ENCODE measurements at places on chromosomes 2 and 18.

GRCh38 chr2:131046918-131047652 is 46.2 kb downstream of the FAM168B start:
- DNase-seq: no peak

- no peak for DNase-seq
Measured at GRCh38 chr2:43109261-43109743, 117.1 kb downstream of the ZFP36L2 start.

- no peak for DNase-seq
Measured at GRCh38 chr2:98029718-98030222, 34.0 kb upstream of the TMEM131 start.

DNA sequence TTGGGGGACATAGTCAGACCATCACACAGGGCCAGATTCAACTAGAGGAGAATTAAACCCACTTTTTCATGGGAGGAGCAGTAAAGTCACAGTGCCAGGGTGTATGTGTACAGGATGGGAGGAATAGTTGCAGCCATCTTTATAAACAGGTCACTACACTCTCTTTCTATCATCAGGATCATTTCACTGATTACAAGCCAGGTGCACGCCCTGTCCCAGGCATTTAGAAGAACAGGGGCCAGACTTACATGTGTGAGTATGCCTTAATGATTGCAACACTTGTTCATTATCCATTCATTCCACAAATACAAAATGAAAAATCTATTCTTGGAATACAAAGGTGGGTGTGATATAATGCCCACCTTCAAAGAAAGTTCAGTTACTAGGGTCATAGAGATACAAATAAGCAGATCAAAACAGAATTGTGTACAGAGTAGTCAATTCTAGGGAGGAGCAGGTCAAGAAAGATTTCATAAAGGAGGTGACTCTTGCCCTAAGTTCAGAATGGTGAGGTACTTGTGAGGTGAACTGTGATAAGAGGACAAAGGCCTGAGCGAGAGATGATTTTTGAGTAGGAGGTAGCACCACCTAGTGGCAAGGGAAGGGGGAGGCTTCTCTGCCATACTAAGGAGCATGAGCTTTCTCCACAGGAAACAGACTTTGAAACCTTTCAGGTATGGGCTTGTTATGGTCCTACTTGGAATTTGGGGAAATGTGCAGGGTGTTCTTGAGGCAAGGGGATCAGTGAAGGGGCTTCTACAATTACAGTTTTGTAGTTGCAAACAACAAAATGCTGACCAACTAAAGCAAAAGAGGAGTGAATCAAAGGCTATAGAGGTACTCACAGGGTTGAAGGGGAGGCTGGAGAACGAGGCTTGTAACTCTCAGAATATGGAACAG is 156.3 kb downstream of the SUCLG1 start:
- DNase-seq: peak; percentile 58

- no peak for DNase-seq
Measured at GRCh38 chr2:187774551-187775071, 220.4 kb upstream of the TFPI start.

DNA sequence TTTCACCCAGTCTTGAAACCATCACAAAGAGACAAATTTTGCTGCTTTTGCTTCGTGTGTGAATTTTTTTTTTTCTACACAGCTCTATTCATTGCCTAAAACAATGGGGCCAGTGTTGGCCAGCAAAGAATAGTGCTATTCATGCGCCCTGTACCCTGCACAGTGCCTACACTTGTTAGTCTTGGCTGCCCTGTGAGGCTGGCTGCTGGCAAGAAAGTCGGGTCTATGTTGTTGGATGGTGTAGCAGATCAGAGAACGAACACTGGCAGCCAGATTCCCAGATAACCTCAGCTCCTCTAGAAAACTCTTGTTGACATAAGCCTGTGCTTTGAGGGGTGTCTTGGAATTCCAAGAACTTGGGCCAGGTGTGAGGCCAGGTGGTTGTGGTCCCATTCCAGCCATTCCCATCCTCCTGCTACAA is 455.7 kb upstream of the TCF4 start:
- DNase-seq: peak; percentile 89

- DNase-seq: no peak
Measured at GRCh38 chr2:64804651-64805050, 150.9 kb upstream of the SERTAD2 start.

DNA sequence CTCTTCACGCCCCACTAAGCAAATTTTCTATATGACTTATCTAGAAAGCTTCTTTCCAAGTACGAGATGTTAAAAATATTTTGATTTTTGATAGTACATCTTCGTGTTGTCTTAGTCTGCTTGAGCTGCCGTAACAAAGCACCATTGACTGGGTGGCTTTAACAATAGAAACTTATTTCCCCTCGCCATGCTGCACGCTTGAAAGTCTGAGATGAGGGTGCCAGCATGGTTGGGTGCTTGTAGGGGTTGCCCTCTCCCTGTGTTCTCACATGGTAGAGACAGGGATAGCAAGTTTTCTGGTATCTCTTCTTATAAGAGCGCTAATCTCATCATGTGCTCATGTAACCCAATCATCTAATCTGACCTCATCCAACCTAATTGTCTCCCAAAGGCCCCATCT is 106.2 kb downstream of the TANC1 start:
- no peak for DNase-seq

GRCh38 chr2:240254337-240255164 is 114.1 kb upstream of the OTOS start:
- DNase-seq: no peak

DNA sequence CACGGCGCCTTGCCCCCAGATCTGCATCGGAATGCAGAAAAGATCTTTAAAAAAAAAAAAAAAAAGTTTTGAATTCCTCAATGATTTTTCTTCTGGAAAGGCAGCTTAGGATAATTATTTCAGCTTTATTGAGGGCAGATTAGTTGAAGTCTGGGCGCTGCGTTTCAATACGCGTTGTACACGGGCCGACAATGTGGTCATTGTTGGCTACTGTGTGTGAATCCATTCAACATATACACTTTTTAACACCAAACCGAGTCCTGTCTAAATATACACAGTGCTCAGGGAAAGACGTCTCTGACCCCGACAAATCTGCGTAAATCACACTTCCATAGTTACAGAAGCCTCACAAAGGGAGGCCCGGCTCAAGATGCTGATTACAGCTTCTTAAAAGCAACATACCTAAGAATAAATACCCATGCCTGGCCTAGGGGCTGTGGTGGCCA is 1.4 kb upstream of the SIX3 start:
- DNase-seq: no peak

GRCh38 chr2:158458617-158458920 is 1.8 kb downstream of the PKP4 start:
- DNase-seq: peak; percentile 24

DNA sequence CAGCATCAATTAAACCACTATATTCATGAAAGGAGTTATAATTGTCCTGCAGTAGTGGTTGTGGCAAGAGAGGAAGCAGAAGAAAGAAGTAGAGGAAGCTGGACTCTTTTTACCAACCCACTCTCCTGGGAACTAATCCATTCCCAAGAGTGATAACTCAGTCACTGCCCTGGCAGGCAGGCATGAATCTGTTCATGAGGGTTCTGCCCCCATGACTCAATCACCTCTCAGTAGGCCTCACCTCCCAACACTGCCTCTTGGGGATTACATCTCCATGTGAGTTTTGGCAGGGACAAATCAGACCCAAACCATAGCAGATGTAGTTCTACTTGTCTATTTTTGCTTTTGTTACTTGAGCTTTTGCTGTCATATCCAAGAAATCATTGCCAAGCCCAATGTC is 232.7 kb upstream of the MAP2 start:
- no peak for DNase-seq

- no peak for DNase-seq
Measured at GRCh38 chr2:85672456-85672855, 4.5 kb upstream of the SFTPB start.

DNA sequence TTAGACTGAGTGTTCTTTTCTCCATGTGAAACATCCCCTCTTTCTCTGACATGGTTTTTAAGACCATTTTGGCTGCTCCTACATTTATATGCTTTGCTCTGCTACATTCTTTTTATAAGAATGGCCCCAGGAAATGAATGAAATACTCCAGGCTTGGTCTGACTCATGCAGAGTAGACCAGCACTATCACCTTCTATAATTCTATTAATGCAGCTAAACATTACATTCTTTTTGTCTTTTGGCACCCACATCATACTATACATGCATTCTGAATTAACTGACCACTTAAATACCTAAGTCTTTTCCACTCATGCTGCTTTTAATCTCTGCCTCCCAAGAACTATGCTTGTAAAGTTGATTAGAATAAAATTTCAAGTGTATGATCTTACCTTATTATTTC is 94.1 kb downstream of the AAK1 start:
- no peak for DNase-seq

GRCh38 chr2:23645230-23645808 is 260.3 kb downstream of the KLHL29 start:
- no peak for DNase-seq

DNA sequence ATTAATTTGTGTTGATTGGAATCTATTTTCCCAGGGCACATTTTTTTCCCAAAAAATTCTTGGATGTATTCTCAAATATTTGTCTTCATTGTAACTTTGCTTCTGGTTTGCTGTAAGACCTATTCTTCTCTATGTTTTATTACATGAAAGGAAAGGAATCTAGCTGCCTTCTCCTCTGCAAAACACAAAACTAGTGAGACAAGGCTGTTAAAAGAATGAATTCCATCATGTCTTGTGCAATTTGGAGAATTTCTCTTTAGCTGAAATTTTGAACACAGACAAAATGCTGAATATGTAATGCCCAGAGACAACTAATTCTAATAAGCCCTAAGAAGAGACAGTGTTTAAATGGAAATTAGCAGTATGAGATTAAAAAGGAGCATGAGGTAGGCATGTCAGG is 275.9 kb downstream of the CDH20 start:
- no peak for DNase-seq

DNA sequence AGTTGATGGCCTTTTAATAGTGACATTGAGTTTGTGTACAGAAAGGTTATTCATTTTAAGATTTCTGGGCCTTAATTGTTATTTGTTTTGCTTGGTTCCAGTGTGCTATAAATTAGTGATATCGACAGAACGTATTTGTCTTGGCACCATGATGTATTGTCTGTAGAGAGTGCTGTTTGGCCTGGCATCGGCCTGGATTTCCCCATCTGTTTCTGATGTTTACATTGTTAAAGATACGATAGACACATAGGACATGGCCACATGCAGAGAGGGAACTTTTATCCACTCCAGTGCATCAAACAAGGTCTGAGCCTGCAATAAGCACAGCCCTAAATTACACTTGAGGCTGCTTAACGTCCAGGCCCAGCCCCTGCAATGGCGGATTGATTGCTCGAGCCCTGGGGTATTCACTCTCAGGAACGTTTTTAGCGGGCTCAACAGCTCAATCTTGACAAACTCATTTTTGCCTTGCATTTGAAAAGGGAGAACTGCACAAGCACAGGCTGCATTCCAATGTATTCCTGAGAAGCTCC is 144.7 kb downstream of the SLC4A3 start:
- no peak for DNase-seq

DNA sequence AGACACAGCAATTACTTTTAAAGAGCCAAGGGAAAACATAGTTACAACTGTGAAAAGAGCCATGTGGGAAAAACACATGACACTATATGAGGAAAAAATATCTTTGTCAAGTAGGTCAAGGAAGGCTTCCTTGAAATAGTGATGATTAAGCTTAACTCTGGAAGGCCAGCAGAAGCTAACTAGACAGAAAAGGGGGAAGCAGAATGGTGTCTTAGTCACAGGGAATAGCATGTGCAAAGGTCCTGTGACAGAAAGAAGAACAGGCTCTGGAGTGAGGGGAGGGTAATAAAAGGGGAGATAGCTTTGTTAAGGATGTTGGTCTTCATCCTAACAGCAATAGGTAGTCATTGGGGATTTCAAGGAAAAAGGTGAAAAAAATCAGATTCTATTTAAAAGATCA is 64.0 kb downstream of the ARHGAP25 start:
- no peak for DNase-seq

DNA sequence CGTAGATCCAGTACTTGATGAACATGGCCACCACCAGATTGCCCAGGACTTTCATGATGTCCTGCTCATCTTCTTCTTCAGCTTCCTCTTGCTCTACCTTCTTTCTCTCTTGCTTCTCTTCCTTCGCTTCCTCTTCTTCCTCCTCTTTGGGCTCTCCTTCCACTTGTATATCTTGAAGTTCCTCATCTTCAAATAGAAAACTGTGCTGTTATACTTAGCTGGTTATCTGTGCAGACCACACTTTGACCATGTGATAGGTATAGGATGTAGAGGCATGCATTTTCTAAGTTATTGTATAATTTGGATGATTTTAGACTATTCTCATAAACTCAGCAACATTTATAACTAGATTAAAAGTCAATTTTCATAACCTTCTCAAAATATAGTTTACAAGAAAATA is 263.4 kb downstream of the NAPG start:
- no peak for DNase-seq

GRCh38 chr2:3837086-3837485 is 133.7 kb downstream of the DCDC2C start:
- no peak for DNase-seq

DNA sequence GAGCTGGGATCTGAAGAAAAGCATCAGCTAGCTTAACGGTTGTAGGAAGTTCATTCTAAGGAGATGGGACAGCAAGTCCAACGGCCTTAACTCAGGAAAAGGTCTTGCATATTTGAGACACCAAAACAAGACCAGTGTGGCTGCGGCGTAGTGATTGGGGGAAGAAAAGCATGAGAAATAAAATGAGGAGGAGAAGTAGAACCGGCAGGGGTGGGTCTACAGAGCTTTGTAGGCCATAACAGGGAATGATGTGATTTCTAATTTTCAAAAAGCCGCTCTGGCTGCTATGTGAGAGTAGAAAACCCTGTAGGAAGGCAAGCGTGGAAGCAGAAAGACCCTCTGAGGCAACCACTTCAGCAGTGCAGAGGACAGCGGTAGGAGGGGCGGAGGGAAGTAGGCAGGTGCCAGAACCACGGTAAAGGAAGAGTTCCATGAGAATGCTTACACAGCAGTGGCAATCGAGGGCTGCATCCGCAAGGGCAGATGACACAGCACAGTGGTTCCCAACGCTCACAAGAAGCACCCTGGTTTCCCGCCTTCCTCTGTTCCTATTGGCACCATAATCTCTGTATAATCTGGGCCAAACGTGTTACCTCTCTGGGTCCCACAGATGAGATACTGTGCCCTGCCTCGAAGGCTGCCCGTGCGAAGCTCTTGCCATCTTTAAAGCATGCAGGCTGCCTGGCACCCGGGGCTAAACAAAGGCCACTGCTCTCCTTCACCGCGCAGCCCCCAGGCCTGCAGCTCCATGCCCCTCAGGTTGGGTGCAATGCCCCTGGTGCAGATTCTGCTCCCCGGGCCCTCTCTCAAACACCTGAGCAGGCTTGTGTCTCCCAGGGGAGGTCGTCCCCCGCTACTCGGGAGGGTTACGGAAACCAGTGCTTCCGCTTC is 795 bp downstream of the ANKRD39 start:
- no peak for DNase-seq

- no peak for DNase-seq
Measured at GRCh38 chr2:47069628-47070154, 85.4 kb downstream of the STPG4 start.

- DNase-seq: no peak
Measured at GRCh38 chr2:3238951-3239841, 138.4 kb downstream of the EIPR1 start.
